ENCODE measurements at places on chromosomes 7 and 10.

DNA sequence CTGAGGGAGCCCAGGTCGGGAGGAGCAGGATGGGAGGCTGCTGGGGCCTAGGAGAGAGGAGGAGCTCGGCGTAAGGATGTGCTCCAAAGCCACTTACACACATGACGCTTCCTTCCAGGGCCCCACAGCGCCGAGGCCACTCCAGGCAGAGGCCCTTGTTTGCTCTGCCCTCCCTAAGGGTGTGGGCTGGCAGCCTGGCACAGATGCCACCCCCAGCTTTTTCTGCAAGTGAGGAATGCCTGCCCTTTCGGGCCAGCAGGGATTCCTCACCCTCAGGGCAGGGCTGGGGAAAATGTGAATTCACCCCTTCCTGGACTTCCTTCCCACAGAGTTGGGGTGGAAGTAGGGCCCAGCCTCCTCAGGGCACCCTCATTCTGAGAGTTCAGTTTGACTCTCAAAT is 5.6 kb upstream of the AQP1 start:
- DNase-seq, result no peak

- no peak for DNase-seq
Measured at GRCh38 chr10:15710455-15710854, 9.3 kb downstream of the ITGA8 start.

DNA sequence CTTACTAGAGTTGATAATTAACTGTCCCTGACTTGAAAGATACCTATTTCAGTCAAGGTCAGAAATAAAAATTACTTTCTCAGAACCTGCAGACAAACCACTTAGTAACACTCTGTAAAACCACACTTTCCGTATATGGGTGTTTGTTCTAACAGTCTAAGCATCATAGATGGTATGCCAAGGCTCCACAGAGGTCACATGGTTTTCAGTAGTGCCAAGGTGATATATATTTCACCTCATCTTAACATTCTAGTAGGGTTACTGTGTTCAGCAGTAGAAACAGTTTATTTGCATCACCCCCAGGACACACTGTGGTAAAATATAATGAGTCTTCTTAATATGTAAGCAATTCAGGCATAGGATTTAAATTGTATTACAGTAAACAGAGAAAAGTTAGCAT is 61.5 kb downstream of the KCND2 start:
- DNase-seq, result no peak

DNA sequence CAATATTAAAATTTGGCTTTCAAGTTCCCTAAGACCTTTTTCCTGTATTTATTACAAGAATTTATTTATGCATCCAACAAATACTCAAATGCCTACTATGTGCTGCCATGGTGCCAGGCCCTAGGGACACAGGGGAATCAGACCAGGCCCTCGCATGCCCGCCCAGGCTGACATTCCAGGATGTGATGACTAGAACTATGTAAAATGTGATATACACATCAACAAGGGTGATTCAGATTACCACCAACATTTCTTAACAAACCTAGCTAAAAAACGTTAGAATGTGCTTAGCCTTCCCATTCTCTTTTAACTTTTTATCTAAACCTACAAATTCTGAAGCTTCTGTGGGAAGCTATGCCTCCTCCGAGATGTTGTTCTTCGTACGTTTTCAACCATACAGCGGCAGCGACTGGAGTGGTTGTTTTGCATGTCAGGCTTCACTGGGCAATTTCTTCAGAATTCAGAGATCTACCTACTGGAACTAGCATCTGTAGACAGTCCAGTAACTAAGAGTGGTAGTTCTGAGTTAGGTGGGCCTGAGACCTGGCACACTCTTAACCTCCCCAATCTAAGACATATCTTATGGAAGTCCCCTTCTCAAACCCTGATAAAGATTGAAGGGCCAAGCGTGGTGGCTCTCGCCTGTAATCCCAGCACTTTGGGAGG is 22.1 kb downstream of the GNA12 start:
- no peak for DNase-seq

DNA sequence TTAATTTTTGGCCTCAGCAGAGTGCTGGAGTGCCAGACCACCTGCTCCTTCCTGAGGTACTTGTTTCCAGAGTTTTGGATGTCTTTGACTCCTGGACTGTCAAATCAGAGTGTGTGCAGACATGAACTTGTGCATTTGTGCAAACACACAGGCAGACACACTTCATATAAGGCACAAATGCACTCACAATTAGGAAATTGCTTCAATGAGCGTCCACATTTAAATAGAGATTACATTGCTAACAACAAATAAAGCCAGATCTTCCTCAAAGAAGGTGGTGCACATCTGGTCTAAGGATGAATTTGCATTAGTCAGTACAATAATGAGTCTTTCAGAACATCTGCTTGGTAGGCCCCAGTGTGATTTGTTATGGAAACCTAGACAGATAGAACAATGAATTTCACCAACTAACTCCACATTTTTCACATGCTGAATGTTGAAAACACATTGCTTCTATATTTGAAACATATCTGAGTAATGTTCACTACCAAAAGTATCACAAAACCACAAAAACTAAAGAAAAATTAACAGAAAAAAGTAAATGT is 266.7 kb upstream of the INHBA start:
- DNase-seq, result no peak

DNA sequence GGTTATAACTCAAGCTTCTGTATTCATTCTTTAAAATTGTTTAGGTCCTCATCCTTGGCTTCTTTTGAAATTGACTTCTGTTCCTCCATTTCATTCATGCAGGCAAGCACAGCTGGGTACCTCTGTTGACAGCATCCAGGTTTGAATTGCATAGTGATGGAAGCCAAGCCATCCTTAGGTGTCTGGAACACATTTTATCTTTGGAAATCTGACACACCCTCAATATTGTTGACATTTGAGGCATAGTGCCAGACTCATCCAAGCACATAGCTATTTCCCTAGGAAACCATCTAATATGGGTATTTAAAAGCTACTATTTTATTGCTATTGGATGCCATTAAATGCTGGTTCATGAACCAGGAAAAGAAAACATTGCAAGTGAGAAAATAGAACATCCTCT is 142.1 kb upstream of the PTPRZ1 start:
- DNase-seq, result no peak

DNA sequence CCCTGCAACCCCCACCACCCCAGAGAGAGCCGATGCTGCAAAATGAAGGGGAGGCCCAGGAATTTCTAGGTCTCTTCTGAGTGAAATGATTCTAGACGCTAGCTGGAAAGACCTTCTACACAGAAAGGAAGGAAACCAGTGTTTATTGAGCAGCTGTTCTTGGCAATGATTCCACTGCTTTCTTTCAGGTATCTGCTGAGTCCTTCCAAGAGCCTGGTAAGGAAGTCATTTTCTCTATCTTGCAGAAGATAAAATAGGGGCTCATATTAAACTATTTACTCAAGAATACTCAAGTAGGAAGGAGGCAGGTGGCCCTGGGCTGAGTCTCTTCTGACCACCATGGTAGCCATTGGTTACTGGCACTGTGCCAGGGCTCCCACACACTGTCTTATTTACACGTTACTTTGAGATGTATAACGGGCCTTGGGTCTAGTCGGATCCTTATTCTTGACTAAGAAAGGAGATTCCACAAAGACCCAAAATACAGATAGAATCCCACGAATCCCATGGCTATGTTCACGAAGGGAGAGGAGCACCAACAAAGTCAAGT is 112.1 kb downstream of the GALNT11 start:
- no peak for DNase-seq
